Stimulated activated CD8-positive, alpha-beta memory T cell treated with anti-CD3 and anti-CD28 coated beads, Interleukin-7, amount 100 ng/mL, for 1 hour (primary cell): ENCODE measurements at places on chromosomes 16 and 17.

DNA sequence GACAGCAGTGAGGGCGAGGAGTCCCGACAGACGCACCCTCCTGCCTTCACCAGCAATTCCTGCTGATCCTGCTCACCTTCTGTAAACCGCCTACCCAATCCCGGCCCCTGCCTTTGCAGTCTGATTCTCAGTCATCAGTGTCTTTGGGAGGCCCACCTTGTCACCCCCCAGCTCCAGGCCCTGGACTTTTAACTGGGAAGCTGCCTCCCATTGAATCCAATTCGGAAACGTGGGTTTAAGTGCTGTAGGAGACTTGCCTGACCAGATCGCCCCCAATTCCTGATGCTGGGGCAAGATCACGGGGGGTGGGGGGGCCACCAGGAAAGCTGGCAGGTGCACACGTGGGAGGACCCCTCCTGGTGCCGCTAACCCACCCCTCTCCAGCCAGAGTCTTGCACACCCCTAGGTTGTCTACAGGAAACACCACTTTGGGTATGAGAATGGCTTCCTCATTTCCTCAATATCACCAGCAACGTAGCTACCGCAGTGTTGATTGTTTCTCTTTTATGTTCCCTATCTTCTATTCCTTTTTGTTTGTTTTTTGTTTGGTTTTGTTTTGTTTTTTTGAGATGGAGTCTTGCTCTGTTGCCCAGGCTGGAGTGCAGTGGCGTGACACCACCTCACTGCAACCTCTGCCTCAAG, 46.6 kb upstream of the CMIP start:
- no peak for DNase-seq

DNA sequence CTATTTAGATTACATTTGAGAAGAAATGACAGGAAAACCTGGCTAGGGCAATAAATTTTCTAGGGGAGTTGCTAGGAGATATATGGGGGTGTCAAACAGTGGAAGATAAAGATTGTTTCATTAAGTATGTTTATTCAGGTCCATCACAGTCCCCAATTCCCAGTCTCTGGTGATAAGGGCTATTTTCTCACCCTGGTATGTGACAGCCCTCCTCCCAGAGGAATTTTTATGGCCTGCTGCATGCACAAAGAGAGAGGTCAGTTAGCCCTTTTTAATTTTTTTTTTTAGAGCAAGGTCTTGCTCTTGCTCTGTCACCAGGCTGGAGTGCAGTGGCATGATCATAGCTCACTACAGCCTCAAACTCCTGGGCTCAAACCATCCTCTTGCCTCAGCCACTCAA, 53.6 kb upstream of the ATF7IP2 start:
- no peak for DNase-seq

- no peak for DNase-seq
Observed at GRCh38 chr17:41620583-41621434, 3.6 kb downstream of the KRT17 start.

- no peak for DNase-seq
Observed at GRCh38 chr16:10521681-10522274, 58.6 kb downstream of the EMP2 start.

DNA sequence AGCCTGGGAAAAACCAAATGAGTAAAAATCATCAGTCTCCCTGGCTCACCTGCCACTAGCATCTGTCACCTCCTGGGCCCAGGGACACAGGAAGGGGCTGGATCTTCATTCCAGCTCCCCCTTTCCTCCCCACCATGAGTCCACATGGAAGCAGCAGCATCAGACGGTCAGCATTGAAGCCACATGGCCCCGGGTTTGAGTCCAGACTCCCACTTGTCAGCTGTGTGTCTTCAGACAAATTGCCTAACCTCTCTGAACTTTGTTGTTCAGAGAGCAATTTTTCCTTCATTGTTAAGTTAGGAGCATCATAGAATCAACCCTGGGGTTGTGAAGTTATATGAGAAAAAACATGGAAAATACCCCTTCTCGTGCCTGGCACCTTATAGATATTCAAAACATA, 10.7 kb downstream of the CACNG4 start:
- no peak for DNase-seq

DNA sequence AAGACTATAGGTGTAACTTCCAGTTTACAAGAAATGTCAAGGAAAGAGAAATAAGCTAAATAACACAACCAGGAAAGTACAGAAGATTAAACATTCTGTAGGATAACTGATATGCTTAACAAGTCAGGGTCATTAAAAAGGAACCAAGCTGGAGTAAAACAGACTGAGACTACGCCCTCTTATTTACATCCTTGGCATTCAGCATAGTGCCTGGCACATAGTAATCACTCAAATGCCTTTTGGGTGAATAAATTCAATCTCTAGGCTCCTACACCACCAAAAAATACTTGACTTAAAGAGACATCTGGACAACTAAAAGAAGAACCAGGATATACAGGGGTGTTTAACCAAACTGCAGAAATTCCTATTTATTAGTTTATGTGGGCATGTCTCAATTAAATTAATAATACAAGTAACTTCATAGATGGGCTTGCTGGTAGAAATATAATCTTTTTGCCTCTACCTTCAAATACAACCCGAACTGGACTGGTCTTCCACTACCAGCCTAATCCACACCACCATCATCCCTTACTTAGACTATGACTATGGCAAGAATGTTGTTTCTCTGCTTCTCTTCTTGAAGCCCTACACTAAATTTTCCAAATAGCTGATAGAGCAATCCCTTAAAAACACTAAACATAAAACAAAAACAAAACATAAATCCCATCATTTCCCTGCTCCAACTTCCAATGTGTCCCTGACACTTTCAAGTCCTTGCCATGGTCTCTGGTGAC, 47.7 kb upstream of the ULK2 start:
- no peak for DNase-seq

GRCh38 chr16:85348911-85349334, 236.7 kb upstream of the CIBAR2 start:
- no peak for DNase-seq

GRCh38 chr16:28878083-28878926, at the start of gene ATP2A1:
Gene ATP2A1, plus strand, starts transcription at chr16:28878488. Its CDS starts 184 bp downstream, at chr16:28878672.
- DNase-seq = no peak

DNA sequence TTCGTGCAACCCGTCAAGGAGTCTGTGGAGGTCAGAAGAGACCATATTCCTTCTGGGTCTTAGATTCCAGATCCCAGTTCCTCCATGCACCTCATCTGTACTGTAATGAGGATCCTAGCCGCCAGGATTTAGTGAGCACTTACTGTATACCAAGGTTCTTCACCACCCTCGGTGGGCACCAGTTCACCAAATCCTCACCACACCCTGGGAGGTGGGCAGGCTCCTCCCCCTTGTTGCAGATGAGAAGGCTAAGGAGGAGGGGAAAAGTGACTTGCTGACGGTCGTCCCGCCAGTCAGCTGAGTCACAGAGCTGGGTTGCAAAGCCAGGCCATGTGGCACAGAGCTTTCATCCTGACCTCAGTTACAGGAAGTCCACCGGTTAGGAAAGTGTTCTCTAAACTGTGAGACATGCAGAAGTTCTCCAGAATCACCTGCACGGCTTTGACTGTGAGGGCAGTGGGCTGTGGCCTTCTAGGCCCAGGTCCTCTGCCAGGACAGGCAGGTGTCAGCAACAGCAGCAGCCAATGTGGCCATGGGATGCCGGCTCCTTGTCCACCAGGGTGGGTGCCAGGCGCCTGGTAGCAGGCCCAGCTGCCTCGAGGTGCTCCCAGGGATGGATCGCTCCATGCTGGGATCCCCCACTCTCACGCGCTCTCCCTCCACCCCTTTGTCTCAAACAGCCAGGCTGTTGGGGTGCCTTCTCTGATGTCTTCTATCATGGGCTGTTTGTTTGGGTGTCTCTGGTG, 240.3 kb upstream of the GSE1 start:
- DNase-seq = no peak

DNA sequence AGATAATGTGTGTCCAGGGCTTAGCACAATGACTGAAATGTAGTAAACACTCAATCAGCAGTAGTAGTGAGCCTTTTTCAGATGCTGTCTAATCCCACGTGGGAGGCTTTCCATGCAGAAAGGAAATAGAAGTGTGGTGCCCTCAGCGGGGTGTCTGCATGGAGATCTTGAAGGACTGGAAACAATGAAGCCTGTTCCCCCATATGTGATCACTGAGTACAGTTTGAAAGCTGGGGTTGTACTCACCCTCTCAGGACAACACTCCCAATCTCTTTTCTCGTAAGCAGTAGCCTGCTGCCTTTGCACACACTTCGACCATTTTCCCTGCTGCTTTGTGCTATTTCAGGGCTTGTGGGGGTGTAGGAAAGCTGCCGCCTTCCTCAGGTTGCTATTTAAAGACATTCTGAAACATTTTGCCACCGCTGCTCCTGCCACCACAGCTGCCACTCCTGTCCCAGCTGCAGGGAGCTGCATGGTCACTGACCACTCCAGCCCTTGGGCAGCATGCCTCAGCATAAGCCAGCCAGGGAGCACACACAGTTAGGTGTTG, 40.6 kb upstream of the HAS3 start:
- no peak for DNase-seq

DNA sequence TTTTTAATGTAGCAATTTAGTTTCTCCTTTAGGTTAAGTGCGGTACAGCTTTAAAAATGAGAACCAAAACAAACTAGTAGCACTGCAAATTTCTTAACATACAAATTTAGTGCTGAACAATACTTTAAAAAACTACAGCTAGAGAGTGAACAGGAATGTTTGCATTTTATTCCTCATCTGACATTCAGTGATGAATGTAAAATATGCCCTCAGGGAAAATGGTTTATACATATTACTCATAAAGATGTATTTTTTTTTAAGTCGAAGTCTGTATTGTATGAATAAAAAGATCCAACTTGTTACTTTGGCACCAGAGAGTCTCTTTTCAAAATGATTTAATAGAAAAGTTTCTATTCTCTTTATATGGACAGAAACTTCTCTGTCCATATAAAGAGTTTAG, 96.8 kb downstream of the BRIP1 start:
- DNase-seq = no peak

GRCh38 chr17:48640858-48641180, 14.7 kb upstream of the HOXB9 start:
- DNase-seq = no peak

DNA sequence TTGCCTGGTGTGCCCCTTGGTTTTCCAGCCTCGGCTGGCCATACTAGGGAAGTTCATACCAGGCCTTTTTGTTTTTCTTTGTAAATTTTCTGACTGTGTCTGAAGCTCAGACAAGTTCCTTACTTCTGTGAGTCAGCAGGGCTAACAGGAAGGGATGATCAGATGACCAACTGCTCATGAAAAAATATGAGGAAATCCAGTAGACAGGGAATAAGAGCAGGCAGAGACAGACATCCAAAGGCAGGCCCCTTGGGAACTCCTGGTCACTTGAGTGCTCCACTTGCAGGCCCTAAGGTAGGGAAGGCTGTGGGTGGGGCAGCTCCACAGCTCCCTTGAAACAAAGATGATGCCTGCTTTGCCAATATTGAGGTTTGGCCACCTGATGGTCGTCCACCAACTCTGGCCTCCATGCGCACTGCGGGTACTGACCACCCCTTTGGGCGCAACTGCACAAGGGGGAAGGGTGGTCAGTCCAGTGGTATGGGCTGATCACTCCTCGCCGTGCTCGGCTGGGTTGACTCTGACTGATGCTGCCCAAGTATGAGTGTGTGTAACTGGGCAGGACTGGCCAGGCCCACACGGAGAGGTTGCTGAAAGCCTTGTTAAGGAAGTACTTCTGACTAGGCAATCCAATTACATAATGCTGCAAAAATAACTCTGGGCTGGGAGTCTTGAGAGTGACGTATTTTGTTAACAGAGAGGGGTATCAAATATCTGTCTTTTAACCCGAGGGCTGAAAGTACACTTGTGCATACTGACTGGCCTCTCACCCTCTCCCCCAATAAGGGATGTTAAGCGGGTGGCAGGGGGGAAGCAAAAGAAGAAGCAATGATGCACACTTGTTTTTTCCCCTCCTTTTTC, 20.8 kb upstream of the ZFHX3 start:
- no peak for DNase-seq

DNA sequence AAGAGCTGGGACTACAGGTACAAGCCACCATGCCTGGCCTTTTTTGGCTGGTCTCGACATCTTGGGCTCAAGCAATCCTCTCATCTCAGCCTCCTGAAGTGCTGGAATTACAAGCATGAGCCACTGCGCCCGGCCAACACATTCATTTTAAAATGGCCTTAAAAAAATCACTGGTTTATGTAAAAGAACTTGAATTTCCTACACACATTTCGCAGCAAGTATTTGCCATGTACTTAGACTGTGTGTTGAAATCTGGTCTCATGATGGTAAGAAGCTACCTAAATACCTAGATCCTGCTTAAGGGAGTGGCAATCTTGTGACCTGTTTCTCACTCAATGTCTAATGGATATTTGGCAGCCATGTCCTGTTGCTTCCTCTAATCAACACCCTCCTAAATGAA, 8.5 kb upstream of the CYTH1 start:
- no peak for DNase-seq

DNA sequence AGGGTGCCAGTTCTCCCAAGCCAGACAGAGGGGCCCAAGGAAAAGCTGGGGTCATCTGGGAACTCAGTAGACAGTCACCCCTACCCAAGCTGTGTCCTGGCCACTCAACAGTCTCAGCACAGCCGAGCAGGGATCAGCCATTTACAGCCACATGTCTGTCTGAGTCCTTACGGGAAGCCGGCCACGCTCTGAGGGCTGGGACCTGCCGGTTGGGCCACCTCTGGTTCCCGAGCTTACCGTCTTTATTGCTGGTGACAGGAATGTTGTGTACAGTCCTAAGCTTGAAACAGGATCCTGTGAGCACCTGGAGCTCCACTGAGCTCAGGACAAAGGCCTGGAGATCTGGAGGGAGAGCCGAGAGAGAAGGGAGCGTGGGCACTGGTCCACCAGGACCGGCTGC, 59.8 kb downstream of the TIMM22 start:
- DNase-seq = no peak

GRCh38 chr16:69820926-69821541, 58.9 kb downstream of the WWP2 start:
- no peak for DNase-seq

DNA sequence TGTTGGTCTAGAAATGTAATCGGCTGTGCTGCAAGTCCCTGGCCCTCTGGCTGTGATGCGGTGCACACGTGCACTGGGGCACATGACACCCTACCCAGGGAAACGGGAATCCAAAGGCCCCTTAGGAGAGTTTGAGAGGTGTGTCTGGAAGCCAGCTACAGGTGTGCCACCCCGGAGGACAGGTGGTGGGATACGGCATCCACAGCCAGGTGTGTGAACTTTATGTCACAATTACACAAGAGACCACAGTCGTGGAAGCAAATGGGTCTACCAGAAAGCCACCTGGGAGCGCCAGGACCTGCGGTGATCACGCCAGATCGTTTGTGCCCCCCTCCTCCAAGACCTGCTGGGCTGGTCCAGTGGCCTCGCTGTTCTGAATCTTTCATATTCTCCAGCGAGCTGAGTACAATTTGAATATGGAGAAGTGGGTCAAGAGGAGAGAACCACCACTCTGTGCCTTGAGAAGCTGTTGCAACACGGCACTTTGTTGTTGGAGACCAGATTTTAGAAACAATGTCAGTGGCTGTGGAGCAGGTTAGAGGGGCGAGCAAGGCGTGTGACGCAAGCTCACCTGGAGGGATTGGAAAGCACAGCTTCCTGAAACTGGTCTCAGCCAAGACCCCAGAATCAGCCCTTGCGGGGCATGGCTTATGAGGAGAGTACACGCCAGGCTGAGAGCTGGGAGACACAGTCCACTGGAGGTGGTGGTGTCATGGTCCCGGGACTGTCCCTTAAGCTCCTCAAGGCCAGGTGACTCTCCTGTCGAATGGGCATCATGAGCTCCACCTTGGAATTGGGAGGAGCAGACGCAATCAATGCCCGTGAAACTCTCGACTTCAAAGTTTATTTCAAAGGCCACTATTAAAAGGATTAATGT, 37.4 kb downstream of the COX4I1 start:
- DNase-seq = no peak
